ENCODE measurements at places on chromosomes 2 and 18.
A peak's percentile ranks its signal among the peaks of the same experiment; 100 is the strongest.

GRCh38 chr2:36380624-36381481 lies 25.3 kb downstream of the CRIM1 start:
- peak overlapping the region; percentile 70 for H3K27ac ChIP-seq
- H3K36me3 ChIP-seq, result no peaks in the 10 kb centered on the region
- DNase-seq, result no peak

GRCh38 chr2:144067506-144067905 lies 452.4 kb downstream of the ZEB2 start:
- DNase-seq, result no peak
- no peak overlapping the region for H3K27ac ChIP-seq
- H3K36me3 ChIP-seq, result no peaks in the 10 kb centered on the region
- H3K4me3 ChIP-seq, result no peak overlapping the region
- H3K4me1 ChIP-seq, result peaks cover 4% of the 10 kb centered on the region
- no peaks in the 10 kb centered on the region for H3K27me3 ChIP-seq

DNA sequence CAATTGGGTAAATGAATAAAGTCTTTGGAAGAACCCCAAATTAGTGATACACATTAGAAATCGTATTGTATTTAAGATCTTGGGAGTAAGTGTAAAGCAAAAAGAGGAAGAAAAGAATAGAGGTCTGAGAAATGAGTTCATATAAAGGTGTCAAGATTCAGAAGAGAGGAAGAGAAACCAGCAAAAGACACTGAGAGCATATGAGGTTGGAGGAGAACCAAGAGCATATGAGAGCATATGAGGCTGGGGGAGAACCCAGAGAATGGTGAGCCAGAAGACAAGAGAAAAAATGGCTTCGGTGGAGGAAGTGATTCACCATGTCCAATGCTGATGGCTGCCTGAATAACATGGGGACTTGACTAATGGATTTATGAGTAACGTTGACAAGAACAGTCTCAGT lies 620.1 kb upstream of the GCFC2 start:
- no peaks in the 10 kb centered on the region for H3K27me3 ChIP-seq
- H3K4me1 ChIP-seq, result no peaks in the 10 kb centered on the region
- DNase-seq, result no peak
- no peak overlapping the region for H3K27ac ChIP-seq
- no peaks in the 10 kb centered on the region for H3K36me3 ChIP-seq

GRCh38 chr2:232295971-232296370 lies 82.6 kb upstream of the ALPP start:
- H3K36me3 ChIP-seq, result peaks cover 33% of the 10 kb centered on the region
- H3K27ac ChIP-seq, result no peak overlapping the region
- H3K4me1 ChIP-seq, result peaks cover 17% of the 10 kb centered on the region
- no peak for DNase-seq
- H3K27me3 ChIP-seq, result no peaks in the 10 kb centered on the region

GRCh38 chr18:47399475-47399874 lies 148.0 kb upstream of the SKOR2 start:
- peaks cover 33% of the 10 kb centered on the region for H3K27me3 ChIP-seq
- no peaks in the 10 kb centered on the region for H3K36me3 ChIP-seq
- DNase-seq, result no peak
- H3K4me3 ChIP-seq, result no peak overlapping the region
- H3K27ac ChIP-seq, result no peak overlapping the region

Data from stimulated activated naive B cell treated with anti-CD40 and anti-IgM and Interleukin-4, amounts not matched to agents 10 μg/mL and 1 μg/mL and 100 μg/mL, for 72 hours (primary cell).